Activated T-helper 1 cell treated with Interleukin-2 at 50 U/mL for 16 hours (primary cell): ENCODE measurements at places on chromosomes 1 and 21.

GRCh38 chr1:31051611-31052010 is 13.9 kb downstream of the PUM1 start:
- DNase-seq, result no peak

GRCh38 chr1:19559641-19560040 is 74.3 kb upstream of the CAPZB start:
- DNase-seq, result no peak

DNA sequence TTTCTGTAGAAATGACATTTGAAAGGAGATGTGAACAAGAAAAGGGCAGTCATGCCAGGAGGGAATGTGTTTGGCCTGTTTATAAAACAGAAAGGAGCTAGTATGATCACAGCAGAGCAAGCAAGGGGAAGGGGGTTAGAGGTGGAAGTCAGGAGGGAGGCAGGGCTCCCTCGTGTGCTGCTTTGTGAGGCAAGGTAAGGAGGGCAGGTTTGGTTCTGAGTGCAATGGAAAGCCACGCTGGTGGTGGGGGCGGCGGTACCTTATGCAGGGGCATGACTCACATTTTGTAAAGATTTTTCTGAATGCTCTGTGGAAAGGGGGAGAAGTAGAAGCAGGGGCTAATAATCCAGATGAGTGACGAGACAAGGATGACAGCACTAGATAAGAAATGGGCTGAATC is 197.5 kb upstream of the C8B start:
- no peak for DNase-seq

DNA sequence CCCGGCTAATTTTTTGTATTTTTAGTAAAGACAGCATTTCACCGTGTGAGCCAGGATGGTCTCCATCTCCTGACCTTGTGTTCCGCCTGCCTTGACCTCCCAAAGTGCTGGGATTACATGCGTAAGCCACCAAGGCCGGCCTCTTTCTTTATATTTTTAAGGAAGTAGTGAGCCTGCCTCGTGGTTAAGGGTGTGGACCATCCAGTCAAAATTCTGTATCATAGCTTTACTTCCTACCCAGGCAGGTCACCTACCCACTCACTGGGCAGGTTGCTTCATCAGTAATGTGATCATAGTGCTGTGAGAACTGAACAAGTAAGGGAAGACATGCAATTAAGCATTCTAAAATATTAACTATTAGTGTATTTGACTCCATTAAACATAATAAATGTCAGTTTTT is 8.1 kb upstream of the ACOT7 start:
- no peak for DNase-seq

DNA sequence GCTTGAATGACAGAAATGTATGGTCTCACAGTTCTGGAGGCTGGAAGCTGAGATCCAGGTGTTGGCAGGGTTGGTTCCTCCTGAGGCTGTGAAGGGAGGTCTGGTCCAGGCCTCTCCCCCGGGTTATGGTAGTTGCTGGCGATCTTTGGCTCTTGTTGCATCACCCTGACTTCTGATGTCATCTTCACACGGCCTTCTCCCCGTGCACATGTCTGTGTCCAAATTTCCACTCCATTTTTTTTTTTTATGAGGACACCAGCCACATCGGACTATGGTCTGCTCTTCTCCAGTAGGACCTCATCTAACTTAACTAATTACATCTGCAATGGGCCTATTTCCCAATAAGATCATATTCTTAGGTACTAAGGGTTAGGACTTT is 232.2 kb downstream of the KCNJ6 start:
- no peak for DNase-seq

GRCh38 chr1:212909652-212910063 is 40.7 kb upstream of the VASH2 start:
- DNase-seq, result no peak

DNA sequence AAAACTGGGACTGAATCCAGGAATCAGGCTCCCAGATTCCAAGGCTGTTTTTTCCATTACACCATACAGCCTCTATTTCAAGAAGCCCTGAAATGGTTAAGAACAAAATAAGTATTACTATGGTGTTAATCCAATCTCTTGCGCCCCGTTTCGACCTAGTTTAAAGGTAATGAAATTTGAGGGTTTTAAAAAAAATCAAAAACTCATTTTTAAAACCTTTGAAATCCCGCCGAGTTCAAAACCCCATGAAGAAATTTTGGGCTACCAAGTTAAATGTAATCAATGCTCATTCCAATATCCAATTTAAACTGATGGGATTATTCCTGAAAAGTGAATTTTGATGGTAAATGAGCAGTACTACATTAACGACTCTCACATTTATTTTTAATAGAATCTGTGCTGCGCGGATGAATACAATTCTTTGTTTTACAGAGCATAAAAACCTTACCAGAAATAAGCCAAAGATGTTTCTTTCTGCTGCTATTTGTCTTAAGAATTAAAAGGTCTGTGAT is 767 bp upstream of the EGLN1 start:
- no peak for DNase-seq

- DNase-seq, result no peak
Measured at GRCh38 chr1:2378956-2379732, 12.2 kb downstream of the MORN1 start.

DNA sequence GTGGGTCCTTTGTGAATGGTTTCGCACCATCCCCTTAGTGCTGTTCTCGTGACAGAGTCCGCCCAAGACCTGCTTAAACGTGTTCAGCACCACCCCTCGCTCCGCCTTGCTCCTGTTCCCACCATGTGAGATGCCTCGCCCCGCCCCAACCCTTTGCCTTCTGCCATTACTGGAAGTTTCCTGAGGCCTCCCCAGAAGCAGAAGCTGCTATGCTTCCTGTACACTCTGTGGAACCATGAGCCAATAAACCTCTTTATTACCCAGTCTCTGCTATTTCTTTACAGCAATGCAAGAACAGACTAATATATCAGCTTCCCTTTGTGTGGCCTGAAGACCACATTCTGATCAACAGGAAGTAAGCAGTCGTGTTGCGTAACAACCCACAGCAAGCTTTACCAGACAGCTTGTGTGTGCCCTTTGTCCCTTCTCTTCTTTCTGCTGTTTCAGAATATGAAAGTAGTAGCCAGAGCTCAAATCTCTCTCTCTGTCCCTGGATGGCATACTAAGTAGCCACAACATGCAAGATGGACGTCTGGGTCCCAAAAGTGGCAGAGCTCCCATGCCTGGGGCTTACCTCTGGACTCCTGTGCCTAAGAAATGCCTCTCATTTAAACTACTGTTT is 14.1 kb downstream of the HENMT1 start:
- DNase-seq, result peak; percentile 50

GRCh38 chr1:25361901-25362300 is 23.8 kb downstream of the TMEM50A start:
- no peak for DNase-seq

- DNase-seq, result no peak
Measured at GRCh38 chr1:213122514-213122929, 71.5 kb downstream of the RPS6KC1 start.

GRCh38 chr1:85359874-85360721 is 83.7 kb upstream of the BCL10 start:
- no peak for DNase-seq

GRCh38 chr21:27424601-27425000 is 457.7 kb upstream of the ADAMTS5 start:
- no peak for DNase-seq

DNA sequence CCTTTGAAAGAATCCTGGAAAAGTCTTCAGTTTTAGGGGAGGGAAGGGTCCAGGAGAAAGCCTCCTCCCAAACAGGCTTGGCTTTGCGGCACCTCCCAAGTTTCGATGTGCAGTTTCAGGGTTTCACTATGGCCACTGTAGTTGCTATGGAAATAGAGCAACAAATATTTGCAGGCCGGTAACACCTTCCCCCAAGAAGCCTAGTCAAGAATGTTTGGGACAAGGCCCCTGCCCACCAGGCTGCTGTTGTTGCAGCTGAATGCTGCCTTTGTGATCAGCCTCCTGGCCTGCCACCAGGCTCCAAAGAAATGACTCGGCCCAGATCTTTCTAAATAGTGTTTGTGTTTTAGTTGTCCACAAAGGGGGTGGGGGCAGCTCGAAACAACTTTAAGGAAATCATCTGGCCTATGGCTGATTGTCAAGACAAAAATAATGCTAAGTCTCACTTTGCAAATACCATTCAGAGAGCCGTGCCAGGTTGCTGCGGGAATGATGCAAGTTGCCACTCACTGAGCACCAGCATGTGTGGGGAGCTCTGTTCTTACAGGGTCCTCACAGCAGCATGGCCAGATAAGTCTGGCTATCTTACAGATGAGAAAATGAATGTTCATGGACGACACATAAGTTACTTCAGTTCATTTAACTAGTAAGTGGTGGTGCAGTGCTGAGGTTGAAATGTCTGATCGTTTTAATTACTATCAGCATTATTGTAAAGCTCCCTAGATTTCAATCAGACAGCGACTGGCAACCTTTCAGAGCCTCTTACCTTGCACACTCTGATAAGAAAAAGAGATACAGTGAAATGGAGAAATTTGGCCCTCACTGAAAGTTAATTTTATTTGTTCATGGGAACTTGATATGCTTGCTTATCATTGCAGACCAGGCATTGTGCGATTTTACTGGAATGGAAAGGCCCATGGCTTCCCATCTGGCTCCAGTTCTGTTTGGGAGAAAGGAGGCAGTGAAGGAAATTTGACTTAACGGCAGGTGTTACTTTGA is 91.2 kb upstream of the JUN start:
- no peak for DNase-seq

DNA sequence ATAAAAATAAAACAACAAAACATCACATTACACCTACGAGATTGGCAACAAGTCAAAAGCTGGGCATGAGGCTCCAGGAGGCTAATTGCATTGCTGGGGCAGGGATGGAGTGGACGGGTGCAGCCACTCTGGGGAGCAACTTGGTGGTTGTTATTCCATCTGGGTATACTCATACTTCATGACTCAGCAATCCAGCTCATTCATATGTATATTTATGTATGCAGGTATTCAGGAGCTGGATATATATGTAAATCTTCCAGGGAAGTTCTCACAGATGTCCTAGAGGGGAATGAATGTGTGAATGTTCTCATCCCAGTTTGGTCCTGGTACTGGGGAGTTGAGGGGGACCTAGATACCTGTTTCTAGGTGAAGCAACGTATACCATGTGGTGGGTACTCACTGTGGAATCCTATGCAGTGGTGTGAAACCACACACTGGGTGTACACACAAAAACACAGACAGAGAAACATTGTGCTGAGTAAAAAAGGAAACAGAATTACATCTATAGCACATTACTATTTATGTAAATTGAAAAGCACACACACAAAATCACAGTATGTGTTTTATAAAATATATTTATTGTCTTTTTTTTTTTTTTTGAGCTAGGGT is 79.7 kb upstream of the RAB4A start:
- no peak for DNase-seq

DNA sequence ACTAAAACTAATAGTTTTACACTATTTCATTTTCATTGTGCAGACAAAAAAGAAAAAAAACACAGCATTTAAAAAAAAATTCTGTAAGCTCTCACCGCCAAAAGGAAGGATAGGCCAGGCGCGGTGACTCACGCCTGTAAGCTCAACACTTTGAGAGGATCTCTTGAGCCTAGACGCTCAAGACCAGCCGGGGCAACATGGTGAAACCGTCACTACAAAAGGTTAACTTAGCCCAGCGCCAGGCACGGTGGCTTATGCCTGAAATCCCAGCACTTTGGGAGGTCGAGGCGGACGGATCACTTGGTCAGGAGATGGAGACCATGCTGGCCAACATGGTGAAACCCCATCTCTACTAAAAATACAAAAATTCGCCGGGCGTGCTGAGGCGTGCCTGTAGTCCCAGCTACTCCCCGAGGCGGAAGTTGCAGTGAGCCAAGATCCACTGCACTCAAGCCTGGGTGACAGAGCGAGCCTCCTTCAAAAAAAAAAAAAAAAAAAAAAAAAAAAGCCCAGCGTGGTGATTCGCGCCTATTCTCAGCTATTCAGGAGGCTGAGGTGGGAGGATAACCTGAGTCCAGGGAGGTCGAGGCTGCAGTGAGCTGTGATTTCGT is 14.3 kb upstream of the SPEN start:
- peak; percentile 38 for DNase-seq

DNA sequence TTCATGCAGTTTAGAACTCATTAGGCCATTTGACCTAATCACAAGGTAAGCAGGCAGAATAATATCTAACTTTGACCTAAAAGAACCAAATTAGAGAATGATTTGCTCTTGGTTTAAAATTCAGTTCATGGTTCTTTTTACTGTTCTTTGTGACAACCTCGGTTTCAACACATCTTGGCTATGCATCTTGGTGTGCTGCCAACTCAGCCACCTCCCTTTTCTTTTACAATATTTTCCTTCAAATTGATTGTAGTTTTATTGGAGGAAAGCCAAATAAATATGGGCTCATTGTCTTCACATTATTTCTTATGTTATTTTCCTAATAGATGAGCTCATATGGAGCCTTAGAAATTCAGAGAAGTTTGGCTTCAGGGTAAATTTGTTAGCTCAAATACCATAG is 338.3 kb downstream of the SIPA1L2 start:
- DNase-seq, result no peak

- no peak for DNase-seq
Measured at GRCh38 chr1:110390692-110391245, at the start of gene SLC16A4. TSS of gene SLC16A4 (minus strand) at chr1:110391026. CDS start at chr1:110389323, 1,703 bp downstream.

GRCh38 chr21:42158846-42159245 is 60.1 kb upstream of the ABCG1 start:
- DNase-seq, result no peak

DNA sequence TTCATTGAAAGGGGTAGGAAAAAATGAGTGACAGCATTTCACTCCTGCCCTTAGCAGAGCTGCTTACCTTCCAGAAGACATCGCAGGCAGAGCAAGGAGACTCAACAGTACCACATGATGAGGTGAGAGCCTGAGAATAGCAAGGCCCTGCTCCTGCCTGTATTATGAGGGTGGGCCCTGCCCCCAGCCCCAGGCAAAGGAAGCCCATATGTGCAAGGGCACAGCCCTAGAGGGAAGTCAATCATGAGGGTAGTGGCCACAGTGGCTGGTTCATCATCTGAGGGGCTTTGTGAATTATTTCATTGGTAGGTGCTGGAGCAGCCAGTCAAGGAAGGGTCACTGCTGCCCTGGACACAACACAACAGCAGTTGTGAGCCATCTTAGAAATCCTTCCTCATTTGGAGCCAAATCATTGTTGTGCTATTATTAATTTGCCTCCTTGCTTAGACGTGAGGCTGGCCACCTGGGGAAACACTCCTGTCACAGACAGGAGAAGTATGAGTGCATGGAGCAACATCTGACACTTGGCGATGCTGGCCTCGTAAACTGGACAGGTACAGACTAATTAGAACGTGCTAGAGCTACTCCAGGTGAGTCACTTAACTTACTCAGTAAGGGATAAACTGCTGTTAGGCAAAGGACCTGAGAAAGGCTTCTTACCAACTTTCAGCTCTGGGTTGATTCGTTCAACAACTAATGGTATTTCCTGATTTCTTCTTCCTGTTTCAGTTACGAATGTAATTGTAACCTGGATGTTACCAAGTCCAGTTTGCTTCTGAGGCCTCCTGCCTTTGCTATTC is 22.7 kb upstream of the ACBD6 start:
- DNase-seq, result no peak

DNA sequence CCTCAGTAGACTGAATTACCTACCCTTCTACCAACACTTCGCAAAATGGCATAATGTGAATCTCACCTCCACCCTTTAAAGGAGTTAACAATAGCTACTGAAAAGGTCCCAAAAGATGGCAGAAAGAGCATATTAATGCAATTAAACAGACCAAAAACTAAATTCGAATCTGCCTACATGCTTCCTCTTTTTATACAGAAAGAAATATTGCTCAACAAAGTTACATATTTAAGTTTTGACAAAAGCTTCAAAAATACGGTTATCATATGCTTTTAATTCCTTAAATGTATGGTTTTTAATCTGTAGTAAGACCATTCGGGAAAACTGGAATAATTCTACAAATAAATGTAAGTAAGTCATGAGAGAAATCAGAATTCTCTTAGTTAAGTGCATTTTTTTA is 2.2 kb downstream of the APP start:
- DNase-seq, result no peak
